ENCODE measurements at places on chromosomes 12 and 14. TPM values are rescaled to one million over a fixed set of nuclear protein-coding genes. Genes with fewer than 3 reads are reported as not detected.

POLR3B gene
- polyA plus RNA-seq = 19.0 TPM

LTBR gene
- 71.2 TPM for polyA plus RNA-seq

PLEKHH1 gene
- polyA plus RNA-seq = 37.4 TPM

SNRNP35 gene
- 38.2 TPM for polyA plus RNA-seq

RNU4-1 gene
- polyA plus RNA-seq = not detected

CRIP2 gene
- polyA plus RNA-seq = 110 TPM

GRCh38 chr12:12216349-12217017 lies 50.4 kb downstream of the LRP6 start:
- DNase-seq = no peak

DNA sequence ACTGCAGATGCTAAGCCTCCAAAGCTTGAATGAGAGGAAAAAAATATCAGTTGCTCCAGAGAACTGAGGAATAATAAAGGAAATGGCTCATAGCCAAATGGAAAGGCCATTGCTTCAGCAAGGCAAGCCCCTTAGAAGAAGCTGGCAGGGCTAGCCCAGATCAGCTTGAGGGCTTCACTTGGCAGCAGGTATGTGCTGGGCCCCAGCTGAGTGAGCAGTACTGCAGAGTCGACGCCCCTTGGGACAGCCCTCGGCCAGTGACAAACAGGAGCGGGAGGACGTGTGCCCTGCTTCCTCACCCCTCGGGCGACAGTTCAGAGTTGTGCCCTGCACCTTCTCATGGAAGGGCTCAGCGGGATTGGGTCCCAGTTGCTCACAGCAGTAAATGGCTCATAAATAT lies 1031.2 kb upstream of the TMEM132C start:
- no peak for DNase-seq

- DNase-seq = no peak
Measured at GRCh38 chr12:52651726-52652261, at the start of gene KRT2. Gene KRT2, minus strand, starts transcription at chr12:52652211. Its CDS starts 69 bp downstream, at chr12:52652142.

- DNase-seq = no peak
Measured at GRCh38 chr12:78725033-78725432, 139.5 kb upstream of the SYT1 start.

DNA sequence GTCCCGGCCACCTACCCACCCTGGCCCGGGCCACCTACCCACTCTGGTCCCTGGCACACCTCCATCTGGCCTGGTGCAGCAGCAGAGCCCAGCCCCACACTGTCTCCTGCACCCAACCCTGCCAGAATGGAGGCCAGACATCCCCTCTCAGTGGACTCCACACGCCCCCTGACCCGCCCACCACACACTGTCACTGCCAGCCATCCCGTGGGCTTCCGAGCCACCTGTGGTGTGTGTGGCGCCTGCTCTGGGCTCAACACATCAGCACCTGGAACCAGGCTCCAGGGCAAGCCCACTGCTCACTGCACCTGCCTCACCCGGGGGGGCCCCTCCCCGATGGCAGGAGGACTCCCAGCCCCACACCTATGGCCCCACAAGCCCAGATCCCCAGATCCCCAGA lies 50.5 kb downstream of the FBRSL1 start:
- DNase-seq = no peak

GRCh38 chr14:87785897-87786296 lies 207.1 kb downstream of the GALC start:
- no peak for DNase-seq

DNA sequence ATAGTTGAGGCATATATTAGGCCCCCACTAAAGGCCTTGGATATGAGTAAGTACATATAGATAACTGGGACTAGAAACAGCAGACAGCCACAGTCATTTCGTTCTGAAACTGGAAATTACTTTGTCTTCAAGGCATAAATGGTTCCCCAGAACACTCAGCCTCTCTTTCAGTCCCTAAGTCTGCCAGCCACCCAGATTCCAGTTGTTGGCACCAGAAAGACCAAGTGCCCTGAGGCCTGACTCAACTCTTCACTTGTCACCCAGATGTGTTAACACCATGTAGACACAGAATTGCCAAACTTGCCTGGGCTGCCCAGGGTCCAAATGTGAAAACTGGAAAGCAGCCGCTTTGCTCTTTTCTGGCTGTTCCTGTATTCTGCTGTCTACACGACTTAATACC lies 3.0 kb upstream of the LGALS3 start:
- no peak for DNase-seq

DNA sequence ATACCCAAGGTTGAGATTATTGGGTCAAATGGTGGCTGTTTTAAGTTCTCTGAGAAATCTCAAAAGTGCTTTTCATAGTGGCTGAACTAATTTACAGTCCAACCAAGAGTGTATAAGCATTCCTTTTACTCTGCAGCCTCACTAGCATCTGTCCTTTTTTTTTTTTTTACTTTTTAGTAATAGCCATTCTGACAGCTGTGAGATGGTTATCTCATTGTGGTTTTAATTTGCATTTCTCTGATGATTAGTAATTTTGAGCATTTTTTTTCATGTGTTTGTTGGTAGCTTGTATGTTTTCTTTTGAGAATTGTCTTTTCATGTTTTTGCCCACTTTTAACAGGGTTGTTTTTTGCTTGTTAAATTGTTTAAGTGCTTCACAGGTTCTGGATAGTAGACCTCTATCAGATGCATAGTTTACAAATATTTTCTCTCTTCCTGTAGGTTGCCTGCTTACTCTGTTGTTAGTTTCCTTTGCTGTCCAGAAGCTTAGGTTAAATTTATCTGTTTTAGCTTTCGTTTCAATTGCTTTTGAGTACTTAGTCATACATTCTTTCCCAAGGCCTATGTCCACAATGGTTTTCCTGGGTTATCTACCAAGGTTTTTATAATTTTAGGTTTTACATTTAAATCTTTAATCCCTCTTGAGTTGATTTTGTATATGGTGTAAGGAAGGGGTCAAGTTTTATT lies 881.3 kb upstream of the SEL1L start:
- no peak for DNase-seq

DNA sequence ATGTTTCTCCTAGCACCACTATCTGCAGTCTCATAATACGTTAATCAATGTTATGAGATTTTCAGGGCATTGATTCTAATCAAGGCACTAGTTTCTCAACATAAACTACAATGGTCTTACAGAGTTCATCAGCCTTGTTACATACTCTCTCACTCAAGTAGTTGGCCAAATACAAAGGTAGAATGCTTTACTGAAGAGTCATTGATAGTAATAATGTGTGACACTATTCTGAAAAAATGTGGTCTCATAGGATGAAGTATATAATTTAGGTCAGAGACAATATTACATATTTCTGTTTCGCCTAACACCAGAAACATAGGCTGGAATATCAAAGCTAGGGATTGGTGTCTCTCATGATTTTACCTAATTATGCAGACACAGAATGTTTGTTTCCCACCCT lies 35.2 kb upstream of the MDGA2 start:
- DNase-seq = no peak

DNA sequence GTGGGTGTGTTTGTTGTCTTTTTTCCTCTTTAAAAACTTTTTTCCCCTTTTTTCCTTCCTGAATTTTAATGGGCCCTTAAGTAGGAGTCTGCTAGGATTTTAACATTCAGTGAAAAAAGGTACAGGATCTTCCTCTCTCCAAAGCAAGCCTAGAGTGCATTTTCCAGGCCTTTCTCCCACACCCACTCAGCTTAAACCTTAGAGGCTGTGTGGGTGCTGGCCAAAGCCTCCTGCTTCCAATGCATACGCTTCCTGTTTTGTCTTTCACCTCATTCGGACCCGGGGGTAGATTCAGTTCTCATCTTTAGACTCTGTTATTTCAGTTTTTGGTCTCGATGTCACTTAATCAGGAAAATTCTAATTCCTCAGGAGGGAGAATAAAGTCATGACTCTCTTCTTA lies 51.2 kb downstream of the TMEM30B start:
- DNase-seq = no peak

DNA sequence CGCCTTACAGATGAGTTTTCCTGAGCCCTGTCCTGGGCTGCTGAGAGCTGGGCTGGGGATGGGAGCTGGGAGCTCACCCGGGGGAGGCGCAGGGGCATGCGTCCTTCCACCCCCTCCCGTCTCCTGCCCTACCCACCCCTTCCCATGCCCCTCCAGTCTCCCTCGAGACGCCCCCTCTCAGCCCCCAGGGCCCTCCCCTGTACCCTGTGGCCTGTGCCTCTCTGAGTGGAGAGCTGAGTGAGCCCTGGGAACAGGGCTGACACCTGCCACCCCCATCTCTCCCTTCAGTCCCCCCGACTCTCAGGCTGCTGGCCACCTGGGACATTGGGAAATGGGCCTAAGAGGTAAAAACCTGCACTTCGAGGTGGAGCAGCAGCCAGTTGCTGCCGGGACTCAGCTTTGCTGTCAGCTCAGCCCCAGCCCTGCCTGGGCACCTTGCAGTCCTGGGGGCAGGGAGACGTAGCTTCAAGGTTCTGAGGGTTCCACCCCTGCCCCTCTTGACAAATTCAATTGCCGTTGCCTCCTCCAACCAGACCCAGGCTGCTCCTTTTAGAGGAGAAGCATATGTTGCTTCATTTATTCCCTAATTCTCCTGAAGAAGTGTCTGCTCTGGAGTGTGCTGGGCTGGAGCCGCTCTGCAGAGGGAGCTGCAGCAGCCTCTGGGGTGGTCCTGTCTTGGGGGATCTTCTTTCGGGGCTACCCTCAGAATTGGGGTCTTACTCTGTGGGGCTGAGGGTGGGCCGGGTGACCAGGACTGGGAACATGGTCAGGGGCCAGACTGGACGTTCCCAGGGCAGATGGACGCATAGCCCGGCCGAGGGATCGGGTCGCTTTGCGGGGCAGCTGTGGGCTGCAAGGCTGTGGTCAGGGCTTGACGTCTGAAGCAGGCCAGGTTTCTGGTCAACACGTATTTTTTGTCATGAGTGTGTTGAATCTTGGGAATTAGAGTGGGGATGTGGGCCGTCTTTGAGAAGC lies 141.4 kb downstream of the ADGRD1 start:
- no peak for DNase-seq

- DNase-seq = no peak
Measured at GRCh38 chr12:128852026-128852698, 1.1 kb upstream of the GLT1D1 start.

DNA sequence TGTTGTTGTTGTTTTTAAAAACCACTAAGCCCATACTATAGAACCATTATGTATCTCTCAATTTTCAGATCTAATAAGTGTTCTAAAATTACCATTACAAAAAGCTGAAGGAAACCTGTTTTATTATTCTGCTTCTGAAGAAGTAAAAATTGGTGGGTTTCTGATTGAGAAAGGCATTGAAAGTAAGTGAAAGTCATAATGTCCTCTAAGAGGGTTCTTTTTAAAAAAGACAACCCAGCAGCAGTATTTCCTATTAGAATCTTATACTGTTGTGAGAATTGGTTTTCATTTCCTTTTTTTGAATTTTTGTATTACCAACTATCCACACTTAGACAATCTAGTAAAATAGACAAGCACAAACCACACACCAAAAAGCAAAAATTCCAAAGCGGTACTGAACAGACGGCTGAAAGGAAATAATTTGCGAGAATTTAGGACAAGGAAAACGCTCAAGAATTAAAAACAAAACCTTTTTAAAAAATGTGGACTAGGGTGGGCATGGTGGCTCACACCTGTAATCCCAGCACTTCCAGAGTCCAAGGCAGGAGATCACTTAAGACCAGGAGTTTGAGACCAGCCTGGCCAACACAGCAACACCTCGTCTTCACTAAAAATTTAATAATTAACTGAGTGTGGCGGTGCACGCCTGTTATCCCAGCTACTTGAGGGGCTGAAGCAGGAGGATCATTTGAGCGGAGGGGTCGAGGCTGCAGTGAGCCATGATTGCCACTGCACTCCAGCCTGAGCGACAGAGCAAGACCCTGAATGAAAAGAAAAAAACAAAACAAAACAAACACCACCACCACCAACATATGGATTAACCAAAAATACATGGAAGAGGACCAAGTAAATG lies 66.7 kb upstream of the AP4S1 start:
- DNase-seq = no peak

- peak; percentile 86 for DNase-seq
Measured at GRCh38 chr14:24429395-24430142, at the start of the genes CBLN3 and KHNYN. Gene CBLN3, minus strand, starts transcription at chr14:24429668. Its CDS starts 614 bp downstream, at chr14:24429054. Gene KHNYN, plus strand, starts transcription at chr14:24429954. Its CDS starts 777 bp downstream, at chr14:24430731.

DNA sequence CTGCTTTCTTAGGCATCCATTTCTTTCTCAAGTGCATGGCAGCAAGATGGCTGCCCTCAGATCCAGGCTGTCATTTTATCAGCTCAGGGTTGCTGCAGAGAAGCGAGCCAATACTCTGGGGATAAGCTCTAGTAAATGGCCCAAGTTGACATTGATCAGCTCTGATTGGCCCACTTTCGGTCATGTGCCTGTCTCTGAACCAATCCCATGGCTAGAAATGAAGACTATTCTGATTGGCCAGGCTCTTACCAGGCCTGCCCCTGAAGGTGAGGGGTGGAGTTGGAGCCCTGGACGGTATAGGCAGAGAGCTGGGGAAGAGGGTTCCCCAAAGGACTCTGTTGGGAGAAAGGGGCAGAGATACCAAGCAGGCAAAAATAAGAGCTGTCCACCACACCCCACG lies 41.4 kb downstream of the MYO1H start:
- no peak for DNase-seq

DNA sequence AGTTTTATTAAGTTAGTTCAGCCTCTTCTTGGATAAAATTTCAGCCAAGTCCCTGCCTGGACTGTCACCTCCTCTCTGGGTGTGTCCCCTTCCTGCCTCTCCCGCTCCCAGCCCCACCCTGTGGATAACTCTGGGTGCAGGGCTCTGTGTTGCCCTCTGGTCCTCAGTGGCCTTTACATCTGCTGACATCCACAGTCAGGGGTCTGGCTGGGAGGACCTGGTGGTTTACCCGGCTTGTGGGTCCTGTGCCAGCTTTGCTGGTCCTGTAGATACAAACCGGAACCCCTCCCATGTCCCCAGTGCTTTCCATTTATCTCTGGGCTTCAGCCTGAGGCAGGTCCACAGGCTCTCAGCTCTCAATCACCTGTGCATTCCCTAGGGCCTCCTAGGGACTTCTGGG lies 28.9 kb upstream of the PLEKHG3 start:
- no peak for DNase-seq

- no peak for DNase-seq
Measured at GRCh38 chr12:807041-807735, 54.8 kb downstream of the WNK1 start.

DNA sequence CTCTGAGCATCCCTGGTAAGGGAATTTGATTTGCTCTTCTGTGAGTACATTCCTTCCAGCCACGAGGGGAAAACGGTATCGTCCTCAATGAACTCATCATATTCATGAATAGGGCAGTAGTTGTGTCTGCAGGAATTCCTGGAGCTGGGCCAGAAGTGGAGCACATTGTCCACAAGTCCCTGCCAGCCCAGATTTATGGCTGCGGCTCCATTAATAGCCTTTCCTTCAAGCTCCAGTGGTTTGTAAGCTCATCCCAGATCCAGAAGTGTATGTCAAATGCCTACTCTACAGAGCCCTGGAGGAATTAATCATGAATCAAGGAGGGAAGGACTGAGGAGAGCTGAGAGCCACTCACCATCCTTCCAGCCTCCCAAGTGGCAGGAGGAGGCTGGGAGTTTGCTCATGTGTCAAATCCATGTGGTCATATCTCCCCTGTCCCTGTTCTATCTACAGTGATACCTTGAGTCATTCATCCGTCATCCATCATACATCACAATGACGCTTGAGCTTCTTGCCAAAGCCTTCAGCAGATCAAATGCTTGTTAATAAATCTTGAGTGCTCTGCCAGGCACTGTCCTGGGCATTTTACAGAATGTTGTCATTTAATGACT lies 65.5 kb downstream of the SVOP start:
- peak; percentile 92 for DNase-seq
